Cardiac muscle cell (in vitro differentiated cells and primary cell): ENCODE measurements at places on chromosomes 4 and X. TPM values are rescaled to one million over a fixed set of nuclear protein-coding genes. Genes with fewer than 3 reads are reported as not detected.

DNA sequence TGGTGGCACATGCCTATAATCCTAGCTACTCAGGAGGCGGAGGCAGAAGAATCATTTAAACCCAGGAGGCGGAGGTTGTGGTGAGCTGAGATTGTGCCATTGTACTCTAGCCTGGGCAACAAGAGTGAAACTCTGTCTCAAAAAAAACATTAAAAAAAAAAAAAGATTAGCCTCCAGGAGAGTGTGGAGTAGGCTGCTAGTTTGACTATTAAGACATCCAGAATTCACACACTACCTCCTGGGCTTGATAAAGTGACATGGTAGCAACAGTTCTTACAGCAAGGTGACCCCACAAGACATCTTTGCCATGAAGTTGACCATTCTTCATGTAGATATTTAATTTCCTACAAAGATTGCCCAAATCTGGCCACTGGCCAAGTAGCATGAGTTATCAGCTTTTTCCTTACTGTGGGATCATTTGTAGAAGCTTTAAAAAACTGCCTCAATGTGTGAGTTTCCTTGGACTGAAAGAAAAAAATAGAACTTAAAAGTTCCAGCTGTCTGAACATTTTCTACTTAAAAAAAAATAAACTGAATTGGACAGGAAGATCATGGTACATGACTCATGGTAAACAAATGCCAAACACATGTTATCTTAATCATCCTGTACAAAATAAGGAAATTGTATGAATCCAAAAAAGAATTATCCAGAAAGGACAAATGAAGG lies 35.3 kb upstream of the SPRY1 start:
- no peak overlapping the region for H3K27ac ChIP-seq
- no peaks in the 10 kb centered on the region for H3K36me3 ChIP-seq
- no peaks in the 10 kb centered on the region for H3K27me3 ChIP-seq

USP26 gene
- polyA plus RNA-seq, result not detected in 2 replicates

- H3K4me3 ChIP-seq, result no peak overlapping the region
- H3K36me3 ChIP-seq, result no peaks in the 10 kb centered on the region
- H3K27me3 ChIP-seq, result no peaks in the 10 kb centered on the region
Measured at GRCh38 chr4:102518703-102519131, 17.6 kb downstream of the NFKB1 start.

DNA sequence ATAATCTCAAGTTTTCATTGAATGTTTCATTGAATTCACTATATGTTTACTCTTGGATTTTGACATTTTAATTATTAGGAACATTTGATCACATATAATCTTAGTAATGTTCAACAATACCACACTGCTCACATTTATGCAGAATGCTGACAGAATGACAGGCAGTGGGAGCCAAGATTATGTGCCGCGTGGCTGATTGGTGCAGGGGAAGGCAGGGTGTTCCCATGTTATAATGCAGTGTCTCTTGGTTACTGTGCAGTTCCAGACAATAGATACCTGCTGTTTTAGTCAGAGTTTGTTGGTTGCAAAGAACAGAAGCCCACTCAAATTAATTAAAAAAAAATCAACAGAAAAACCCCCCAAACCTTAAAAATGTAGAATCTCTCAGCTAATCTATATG lies 33.0 kb downstream of the FHIP1A start:
- H3K4me3 ChIP-seq, result no peak overlapping the region
- no peaks in the 10 kb centered on the region for H3K27me3 ChIP-seq
- no peaks in the 10 kb centered on the region for H3K36me3 ChIP-seq
- H3K27ac ChIP-seq, result no peak overlapping the region
- H3K4me1 ChIP-seq, result no peaks in the 10 kb centered on the region

DNA sequence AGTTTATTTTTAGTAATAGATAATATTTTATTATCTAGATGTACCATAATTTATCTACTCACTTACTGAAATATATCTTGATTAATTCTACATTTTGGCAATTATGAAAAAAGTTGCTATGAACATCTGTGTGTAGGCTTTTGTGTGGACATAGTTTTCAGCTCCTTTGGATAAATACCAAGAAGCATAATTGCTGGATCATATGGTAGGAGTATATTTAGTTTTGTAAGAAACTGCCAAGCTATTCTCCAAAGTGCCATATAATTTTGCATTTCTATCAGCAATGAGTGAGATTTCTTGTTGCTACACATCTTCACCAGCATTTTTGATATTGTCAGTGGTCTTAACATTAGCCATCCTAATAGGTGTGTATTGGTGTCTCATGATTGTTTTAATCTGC lies 882.6 kb upstream of the GRIA3 start:
- H3K36me3 ChIP-seq, result no peaks in the 10 kb centered on the region
- no peaks in the 10 kb centered on the region for H3K27me3 ChIP-seq
- DNase-seq, result no peak
- H3K4me1 ChIP-seq, result no peaks in the 10 kb centered on the region
- no peak overlapping the region for H3K4me3 ChIP-seq
- H3K27ac ChIP-seq, result no peak overlapping the region

UGT2B7 gene
- polyA plus RNA-seq, result not detected in 2 replicates

DNA sequence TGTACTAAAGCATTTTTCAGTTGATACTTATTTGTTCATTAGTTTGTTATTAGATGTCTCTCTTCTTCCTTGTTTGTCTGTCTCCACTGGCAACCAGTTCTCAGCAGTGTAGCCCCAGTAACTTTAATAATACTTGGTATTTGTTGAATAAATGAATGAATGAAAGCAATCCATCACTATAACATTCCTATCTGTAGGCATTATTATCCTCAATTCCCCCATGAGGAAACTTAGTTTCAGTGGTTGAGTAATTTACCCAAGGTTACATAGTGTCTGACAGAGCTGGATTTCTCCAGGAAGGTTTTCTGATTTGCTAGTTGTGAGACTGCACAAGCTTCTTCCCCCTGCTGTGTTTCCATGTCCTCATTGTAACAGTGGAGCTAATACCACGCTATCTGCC lies 27.8 kb upstream of the MAOB start:
- H3K27me3 ChIP-seq, result no peaks in the 10 kb centered on the region
- no peak overlapping the region for H3K27ac ChIP-seq
- H3K36me3 ChIP-seq, result no peaks in the 10 kb centered on the region

DNA sequence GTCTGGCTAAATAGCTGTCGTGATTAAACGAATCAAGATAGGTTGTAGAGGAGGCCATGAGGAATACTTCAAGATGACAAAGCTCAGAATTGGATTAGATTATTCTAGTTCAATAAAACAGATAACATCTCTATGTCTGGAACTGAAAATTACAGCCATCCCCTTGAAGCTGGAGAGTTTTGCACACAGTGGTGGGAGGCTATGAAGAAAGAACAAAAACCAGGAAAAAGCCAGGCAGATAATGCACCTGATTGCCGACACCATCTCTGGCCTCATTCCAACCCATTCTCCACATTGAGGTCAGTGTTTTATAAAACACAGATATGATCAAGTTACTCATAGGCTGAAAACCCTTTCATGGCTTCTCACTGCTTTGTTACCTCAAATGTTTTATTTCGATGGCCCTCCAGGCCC lies 188.3 kb downstream of the RASL11B start:
- H3K4me3 ChIP-seq, result no peak overlapping the region
- no peaks in the 10 kb centered on the region for H3K36me3 ChIP-seq
- no peaks in the 10 kb centered on the region for H3K27me3 ChIP-seq
- no peaks in the 10 kb centered on the region for H3K4me1 ChIP-seq
- DNase-seq, result peak; percentile 48

DNA sequence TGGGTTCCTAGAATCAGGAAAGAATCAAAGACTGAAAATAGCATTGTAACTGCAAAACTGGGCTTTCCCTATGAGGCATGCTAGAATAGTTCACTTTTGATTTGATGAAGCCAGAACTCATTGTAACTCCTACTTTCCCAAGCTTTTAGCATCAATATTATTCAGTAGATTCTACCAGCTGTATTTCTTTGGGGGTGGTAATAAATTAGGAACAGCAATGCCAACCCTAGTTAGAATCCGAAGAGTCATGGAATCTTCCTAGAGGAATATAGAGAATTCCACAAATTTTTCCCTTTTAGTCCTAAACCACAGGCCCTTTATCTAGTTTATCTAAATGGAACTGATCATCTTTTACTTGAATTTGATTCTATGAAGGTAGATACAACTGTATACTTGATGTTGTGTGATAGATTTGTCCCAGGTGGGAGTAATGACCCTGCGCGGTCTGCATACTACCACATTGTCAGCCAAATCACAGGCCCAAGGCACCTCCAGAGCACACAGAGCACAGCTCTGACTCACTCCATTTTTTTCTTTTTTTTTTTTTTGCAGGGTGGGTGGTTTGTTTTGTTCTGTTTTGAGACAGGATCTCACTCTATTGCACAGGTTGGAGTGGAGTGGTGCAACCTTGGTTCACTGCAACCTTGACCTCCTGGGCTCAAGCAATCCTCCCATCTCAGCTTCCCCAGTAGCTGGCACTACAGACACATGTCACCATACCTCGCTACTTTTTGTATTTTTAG lies 66.6 kb downstream of the EDNRA start:
- no peak overlapping the region for H3K4me3 ChIP-seq
- no peak overlapping the region for H3K27ac ChIP-seq
- no peaks in the 10 kb centered on the region for H3K27me3 ChIP-seq
- peaks cover 10% of the 10 kb centered on the region for H3K36me3 ChIP-seq
- no peaks in the 10 kb centered on the region for H3K4me1 ChIP-seq

DNA sequence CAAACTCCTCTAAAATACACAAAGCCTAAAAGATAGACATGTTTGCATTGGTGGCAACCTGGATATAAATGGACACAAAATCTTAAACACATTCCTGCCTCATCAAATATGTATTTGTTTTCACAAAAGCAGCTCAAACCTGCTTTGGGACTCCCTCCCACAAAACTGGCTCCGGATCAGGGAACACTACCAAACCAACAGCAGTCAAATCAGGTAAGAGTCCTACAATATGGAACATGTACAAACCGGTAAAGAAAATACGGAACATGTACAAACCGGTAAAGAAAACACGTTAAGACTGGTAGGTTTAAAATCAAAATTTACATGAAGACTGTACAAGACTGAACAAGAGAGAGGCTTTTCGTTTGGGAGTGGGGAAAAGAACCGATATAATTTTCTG lies 4.3 kb downstream of the AMTN start:
- no peak overlapping the region for H3K4me3 ChIP-seq
- no peak overlapping the region for H3K27ac ChIP-seq
- no peaks in the 10 kb centered on the region for H3K4me1 ChIP-seq
- H3K36me3 ChIP-seq, result no peaks in the 10 kb centered on the region
- DNase-seq, result no peak

CWH43 gene
- not detected in 2 replicates for polyA plus RNA-seq

- H3K36me3 ChIP-seq, result no peaks in the 10 kb centered on the region
- no peaks in the 10 kb centered on the region for H3K4me1 ChIP-seq
- DNase-seq, result peak; percentile 81
- peak within 1 kb of the TSS; percentile 43 for H3K27ac ChIP-seq
- H3K27me3 ChIP-seq, result no peaks in the 10 kb centered on the region
- H3K4me3 ChIP-seq, result peak within 1 kb of the TSS; percentile 32
Measured at GRCh38 chrX:48971249-48972219, at the start of gene KCND1. TSS of gene KCND1 (minus strand) at chrX:48971844. CDS start at chrX:48970271, 1,573 bp downstream.

DNA sequence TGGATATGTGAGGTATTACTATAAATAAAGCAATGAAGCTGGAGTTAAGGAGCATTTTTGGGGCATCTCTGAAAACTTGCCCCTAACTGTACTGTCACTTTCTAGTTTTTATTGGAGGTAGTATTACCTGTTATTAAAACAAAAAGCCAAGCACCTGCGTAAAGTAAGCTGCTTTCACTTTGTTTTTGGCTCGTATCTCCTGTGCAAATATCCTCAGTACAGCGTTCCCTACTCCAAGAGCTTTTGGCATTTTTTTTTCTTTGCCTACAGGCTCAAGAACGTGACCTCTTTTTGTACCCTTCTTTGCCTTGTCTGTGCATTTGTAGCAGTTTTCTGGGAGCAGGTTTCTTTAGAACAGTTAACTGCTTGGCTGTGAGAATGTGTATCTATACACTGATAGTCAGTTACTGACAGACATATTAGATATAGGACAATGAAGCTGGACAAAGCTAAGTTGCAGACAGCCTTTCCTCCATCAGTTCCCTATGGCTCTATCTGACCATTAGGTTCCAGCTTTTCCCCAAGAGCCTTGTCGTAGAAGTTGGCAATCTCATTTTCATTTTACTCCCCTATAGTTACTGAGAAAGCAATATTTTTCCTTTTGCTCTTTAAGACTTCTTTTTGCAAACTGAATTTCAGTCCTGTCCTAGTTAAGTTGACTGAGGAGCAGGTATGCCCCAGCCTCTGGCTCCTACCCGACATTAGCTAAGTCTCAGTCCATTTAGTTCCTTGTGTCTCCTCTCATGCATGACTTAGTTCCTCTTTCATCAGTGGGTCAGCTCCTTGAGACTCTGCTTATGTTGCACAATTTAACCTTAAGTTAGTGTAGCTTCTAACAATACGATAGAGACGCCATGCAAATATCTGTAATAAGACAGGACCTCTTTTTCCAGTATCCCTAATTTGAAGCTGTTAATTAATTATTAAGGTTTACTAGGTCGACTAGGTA lies 71.5 kb upstream of the HPRT1 start:
- H3K4me1 ChIP-seq, result peaks cover 29% of the 10 kb centered on the region
- peak; percentile 3 for DNase-seq
- H3K36me3 ChIP-seq, result peaks cover 28% of the 10 kb centered on the region
- peak overlapping the region; percentile 78 for H3K27ac ChIP-seq

- H3K27ac ChIP-seq, result peak overlapping the region; percentile 78
- H3K4me3 ChIP-seq, result no peak overlapping the region
- H3K36me3 ChIP-seq, result no peaks in the 10 kb centered on the region
- peak; percentile 76 for DNase-seq
- H3K4me1 ChIP-seq, result peaks cover 55% of the 10 kb centered on the region
Measured at GRCh38 chrX:39152106-39152649, 350.9 kb downstream of the MID1IP1 start.

- no peak overlapping the region for H3K4me3 ChIP-seq
- no peak overlapping the region for H3K27ac ChIP-seq
- no peaks in the 10 kb centered on the region for H3K36me3 ChIP-seq
- DNase-seq, result no peak
- H3K4me1 ChIP-seq, result peaks cover under 1% of the 10 kb centered on the region
Measured at GRCh38 chr4:140358281-140358680, 15.2 kb upstream of the SCOC start.

GRCh38 chrX:9604908-9605306 lies 140.0 kb downstream of the TBL1X start:
- H3K4me3 ChIP-seq, result no peak overlapping the region
- H3K27ac ChIP-seq, result no peak overlapping the region
- peaks cover 12% of the 10 kb centered on the region for H3K4me1 ChIP-seq
- DNase-seq, result no peak
- H3K27me3 ChIP-seq, result no peaks in the 10 kb centered on the region

GRCh38 chr4:145935253-145936141 lies 3.1 kb downstream of the ZNF827 start:
- H3K4me1 ChIP-seq, result peaks cover 51% of the 10 kb centered on the region
- no peaks in the 10 kb centered on the region for H3K36me3 ChIP-seq
- H3K27me3 ChIP-seq, result no peaks in the 10 kb centered on the region
- H3K4me3 ChIP-seq, result peak overlapping the region; percentile 100

DNA sequence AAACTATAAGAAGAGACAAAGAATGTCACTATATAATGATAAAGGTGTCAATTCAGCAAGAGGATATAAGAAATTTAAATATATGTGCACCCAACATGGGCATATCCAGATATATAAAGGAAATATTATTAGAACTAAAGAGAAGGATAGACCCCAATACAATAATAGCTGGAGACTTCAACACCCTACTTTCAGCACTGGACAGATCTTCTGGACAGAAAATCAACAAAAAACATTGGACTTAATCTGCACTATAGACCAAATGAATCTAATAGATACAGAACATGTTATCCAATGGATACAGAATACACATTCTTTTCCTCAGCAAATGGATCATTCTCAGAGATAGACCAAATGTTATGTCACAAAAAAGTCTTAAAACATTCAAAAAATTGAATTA lies 327.7 kb downstream of the PPP1R2C start:
- no peak for DNase-seq
- H3K27ac ChIP-seq, result no peak overlapping the region
- no peak overlapping the region for H3K4me3 ChIP-seq
- no peaks in the 10 kb centered on the region for H3K4me1 ChIP-seq
